ENCODE measurements at places on chromosomes 4 and X. TPM values are rescaled to one million over a fixed set of nuclear protein-coding genes. Genes with fewer than 3 reads are reported as not detected.

Gene DUSP9
- total RNA-seq: not detected

Gene TLR6
- total RNA-seq: 3.2 TPM

Gene TMPRSS11A
- not detected for total RNA-seq

Gene SLC6A14
- not detected for total RNA-seq

Gene RRH
- total RNA-seq: not detected

Gene TBC1D1
- total RNA-seq: 450 TPM

Gene TSPYL2
- 109 TPM for total RNA-seq

DNA sequence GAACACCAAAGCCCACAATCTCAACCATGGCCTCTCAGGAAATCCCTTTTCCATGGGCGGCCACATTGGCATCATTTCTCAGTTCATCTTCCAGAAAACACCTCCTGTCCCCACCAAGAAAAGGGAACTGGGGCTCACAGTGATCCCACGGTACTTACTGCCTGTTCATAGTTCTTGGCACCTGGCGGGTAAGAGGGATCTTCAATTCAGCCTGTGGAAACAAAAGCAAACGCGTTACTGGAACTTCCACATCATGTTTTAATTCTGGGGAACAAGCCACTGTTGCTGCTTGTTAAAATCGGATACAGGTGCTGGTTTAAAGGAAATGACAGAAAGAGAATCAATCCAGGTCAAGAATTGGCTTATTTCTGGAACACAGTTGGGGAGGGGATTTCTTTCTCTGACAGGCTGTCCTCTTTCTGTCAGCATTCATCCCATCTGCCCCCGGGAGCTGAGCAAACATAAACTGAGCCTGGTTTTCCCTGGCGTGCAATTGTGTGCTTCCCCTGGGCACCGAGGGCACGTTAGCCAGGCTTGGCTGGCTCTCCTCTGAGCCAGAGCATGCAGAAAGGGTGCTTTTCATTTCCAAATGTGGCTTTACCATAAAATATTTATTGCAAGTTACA lies 16.8 kb downstream of the CLNK start:
- no peak for DNase-seq

GRCh38 chr4:75881476-75881875 lies 20.8 kb downstream of the PPEF2 start:
- no peak for DNase-seq

GRCh38 chrX:129875669-129876068 lies 30.3 kb upstream of the UTP14A start:
- no peak for DNase-seq

DNA sequence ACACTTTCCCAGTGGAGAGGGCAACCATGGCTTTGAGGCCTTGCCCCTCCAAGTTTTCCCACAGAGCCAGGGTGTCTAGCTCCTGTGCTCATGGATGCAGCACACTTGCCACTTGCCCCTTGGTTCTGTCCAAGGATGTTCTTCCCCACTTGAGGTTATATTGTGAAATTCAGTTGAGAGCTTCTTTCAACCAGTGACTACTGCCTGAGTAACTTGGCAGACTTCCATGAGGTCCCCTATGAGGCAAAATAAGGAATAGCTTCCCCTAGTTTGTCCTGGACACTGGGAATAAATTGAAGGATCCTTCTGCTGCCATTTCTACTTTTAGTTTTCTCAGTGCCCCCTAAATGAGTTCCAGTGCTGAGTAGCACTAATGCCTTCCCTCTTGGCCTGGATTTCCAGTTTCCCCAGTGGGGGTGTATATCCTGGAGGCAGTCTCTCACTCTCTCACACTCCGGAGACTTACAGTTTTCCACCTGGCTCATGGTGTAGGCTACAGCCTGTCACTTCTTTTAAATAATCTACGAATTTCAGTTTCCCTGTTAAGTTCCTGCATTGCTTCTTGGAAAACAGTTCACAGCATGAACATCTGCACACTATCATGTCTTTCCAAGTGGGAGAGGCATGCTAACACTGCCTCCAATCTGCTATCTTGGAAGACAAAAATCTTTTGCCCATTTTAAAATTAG lies 36.4 kb upstream of the ADH4 start:
- DNase-seq: peak; percentile 79

DNA sequence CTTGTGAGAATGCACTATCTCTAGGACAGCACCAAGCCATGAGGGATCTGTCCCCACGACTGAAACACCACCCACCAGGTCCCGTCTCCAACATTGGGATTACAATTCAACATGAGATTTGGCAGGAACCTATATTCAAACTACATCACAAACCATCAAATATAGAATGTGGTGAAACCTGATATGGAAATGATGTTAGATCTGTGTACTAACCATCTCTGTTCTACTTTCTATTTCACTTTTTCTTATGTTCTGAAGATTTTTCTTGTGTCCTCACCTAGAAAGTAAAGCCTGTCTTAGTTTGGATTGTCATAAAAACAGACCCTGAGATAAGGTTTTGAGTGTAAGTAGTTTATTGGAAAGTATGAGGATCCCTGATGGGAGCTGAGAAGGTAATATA lies 37.8 kb upstream of the TACR3 start:
- DNase-seq: no peak

- no peak for DNase-seq
Measured at GRCh38 chrX:9708086-9708485, 57.6 kb downstream of the GPR143 start.

- no peak for DNase-seq
Measured at GRCh38 chr4:168531305-168531704, 34.5 kb downstream of the PALLD start.

DNA sequence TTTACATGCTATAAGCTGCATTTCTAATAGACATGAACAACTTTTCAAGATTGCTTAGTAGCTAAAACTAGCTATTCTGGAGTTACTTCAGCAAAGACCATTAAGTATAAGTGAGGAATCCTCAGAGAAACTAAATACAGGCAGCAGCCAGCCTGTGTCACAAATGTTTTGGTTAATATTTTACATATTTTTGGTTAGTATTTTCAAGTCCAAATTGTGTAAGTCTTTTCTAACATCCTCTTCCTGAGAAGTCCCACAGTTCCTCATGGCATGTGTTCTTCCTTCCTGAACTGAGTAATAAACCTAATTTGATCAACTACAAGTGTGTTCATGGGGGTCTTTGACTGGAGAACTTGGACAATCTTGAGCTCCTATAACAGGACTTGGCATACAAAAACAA lies 42.4 kb upstream of the MCF2 start:
- no peak for DNase-seq

DNA sequence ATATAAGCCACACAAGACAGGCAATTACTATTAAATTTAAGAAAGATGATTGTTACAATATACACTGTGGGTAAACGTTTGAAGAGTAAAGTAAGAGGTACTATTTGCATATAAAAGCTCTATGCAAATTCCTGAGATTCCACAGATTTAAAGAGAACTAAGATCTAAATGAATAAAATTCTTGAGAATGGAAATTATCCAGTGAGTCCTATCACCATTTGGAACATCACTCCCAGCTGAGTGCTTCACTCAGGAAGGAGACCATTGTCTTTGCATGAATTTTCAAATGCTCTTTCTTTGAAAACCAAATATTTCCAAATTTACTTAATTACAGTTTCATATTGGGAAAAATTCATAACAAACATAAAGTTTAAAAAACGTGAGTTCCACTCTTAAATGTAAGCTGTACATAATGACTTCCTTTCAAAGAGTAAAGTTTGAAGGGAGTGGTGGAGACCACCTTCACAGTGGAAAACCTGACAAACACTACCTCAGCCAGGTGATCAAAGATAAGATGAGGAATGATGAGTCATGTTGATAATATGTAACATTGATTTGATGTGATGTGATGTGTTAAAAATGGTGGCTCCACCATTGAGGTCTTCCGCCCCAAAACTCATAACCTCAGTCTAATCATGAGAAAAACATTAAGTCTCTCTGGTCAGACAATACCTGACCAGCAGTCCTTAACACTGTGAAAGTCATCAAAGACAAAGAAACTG lies 159.9 kb downstream of the BANK1 start:
- DNase-seq: no peak

GRCh38 chrX:71227370-71228062 lies 4.5 kb downstream of the GJB1 start:
- no peak for DNase-seq

DNA sequence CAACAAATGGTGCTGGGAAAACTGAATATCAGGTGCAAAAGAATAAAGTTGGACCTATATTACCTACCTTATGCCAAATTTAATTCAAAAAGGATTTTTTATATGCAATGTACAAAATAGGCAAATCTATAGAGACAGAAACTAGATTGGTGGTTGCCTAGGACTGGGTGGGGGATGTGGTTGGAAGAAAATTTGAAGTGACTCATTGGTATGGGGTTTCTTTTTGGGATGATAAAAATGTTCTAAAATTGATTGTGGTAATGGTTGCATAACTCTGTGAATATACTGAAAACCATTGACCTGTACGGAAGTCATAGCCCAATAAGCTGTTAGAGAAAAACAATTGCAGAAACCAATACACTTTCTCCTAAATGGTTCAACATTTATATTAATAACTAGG lies 72.1 kb downstream of the COL4A5 start:
- DNase-seq: no peak

- DNase-seq: no peak
Measured at GRCh38 chr4:10643600-10644425, 40.8 kb downstream of the CLNK start.

GRCh38 chr4:89007338-89007939 lies 49.5 kb downstream of the FAM13A start:
- no peak for DNase-seq

DNA sequence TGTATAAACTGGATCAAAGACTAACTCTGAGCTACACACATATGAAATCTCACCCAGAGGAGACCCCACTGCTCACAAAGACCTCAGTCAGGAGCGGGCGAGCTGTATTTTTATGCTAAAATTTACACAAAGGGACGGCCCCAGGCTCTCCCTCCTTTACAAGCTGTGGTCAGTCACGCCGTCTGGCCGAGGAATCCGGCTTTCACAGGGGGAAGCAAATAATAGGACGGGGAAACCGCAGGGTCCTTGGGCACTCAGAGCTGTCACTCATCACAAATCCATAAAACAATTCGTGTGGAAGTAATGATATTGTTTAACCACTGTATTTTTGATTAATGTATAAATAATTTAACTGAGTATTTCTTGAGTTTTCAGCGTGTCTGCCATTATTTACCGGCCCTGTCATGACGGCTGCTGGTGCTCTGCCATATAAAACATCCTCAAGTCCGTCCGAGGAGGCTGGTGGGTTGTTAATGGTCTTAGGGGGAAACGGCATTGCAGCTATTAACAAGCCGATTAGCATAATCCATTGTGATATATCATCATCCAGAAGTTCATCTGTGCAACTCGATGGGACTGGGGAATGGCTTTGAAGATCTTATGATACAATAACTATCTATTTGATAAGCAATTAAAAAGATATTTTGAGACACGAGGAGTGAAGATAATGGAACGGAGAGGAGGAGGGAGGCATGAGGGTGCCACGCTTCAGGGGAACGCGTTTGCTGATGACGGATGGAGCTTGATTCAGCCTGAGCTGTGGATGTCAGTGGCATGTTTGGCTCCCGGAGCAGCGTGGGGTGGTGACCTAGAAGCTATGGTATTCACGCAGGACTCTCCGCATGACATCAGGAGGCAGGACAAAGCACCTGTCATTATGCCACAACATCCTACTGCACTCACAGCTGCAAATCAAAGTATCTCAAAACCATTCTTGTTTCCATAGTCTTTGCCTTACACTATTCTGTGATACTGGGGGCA lies 150.9 kb downstream of the SHOX start:
- no peak for DNase-seq

DNA sequence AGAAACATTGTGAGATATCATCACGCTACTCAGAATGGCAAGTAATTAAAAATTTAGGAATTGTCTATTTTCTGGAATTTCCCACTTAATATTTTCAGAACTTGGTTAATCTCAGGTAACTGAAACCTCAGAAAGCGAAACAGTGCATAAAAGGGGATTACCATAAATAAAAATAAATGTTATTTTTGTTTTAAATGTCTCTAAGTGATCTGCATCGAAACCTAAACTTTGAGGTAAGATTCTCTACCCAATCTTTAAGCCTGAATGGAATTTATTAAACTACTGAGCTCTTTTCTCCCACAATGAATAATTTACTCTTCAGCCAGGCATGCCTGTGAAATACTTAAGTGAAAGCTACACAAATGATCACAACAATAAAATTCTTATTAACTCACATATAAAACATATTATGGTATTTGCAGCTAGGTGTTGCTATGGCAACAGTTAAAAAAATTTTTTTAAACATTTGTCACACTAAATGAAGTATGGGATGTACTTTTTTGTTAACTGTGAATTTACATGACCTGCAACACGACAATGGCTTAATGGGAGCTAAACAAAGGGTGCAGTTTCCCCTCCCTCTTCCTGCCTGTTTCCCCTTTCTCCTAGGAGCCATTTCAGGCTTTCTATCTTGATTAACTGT lies 220.2 kb upstream of the PRPS2 start:
- DNase-seq: no peak

DNA sequence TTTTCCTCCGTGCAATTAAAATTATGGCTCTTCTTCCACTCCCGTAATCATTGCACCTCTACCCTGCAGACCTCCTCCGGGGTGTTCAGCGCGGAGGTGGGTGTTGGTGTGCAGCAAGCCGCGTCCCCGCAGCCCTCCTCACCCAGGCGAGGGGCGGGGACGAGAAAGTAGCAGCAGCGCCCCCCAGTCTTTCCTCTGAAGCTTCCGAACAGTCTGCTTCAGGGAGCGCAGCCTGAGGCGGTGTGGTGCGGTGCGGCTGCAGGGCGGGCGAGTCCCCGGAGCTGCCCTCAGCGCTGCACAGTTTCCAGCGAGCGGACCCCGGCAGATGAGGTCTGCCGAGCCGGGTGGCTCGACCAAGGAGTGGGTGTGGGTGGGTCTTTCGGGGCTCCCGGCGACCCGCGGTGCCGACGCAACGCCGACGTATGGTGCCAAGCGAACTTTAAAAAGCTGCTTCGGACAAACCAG lies at the start of gene FRAS1:
Gene FRAS1, plus strand, starts transcription at position 189 of the 465 bp plus-strand sequence. CDS start 687 bp downstream, outside the sequence.
- DNase-seq: peak; percentile 68

DNA sequence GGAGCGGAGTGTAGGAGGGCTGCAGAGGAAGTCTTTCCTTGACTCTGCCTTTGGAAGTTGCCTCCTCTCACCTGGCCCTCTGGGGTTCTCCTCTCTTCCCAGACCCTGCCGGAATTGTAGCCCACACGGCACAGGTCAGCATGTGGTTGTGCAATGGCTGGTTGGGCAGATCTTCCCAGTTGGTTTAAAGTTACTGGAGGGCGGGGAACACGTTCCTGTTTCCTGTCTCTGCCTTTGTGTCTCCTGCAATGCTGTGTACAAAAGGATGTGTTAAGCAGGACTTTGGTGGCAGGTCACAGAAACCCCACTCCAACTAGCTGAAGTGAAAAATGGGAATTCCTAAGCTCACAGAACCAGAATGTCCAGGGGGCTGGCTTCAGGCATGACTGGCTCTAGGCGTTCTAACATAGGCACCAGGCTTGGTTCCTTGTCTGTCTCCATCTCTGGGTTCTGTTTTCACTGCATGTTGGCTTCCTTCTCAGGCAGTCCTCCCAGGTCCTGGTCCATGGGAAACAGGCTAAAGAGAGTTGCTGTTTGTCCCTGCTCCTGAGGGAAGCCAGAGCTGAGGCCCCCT lies 19.9 kb downstream of the SORCS2 start:
- no peak for DNase-seq

GRCh38 chrX:18895189-18895951 lies 88.5 kb downstream of the PHKA2 start:
- peak; percentile 75 for DNase-seq

GRCh38 chrX:2401590-2402360 lies 99.0 kb downstream of the DHRSX start:
- DNase-seq: no peak

Measured in sigmoid colon (tissue), 7 donors.